ENCODE measurements at places on chromosomes 3 and 15.

GRCh38 chr3:151985787-151986430 lies 112.5 kb downstream of the SUCNR1 start:
- no peak for DNase-seq

DNA sequence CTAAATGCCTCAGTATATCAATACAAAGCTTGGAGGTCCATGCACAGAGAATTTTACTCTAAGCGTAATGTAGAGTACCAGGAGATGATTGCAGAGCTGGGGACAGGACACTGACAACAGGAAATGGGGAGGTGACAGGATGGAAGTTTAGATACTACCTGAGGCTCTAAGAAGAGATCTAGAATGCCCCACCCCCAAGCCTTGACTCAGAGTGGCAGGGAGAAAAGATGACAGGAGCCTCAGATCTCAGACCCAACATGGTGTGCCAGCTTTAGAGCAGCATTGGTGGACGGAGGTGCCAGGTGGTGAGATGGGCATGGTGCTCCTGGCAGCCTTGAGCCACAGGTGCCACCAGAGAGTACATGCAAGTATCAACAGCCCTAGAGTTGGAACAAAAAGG lies 62.5 kb downstream of the LYZL4 start:
- DNase-seq: no peak

- no peak for DNase-seq
Measured at GRCh38 chr15:79099692-79100091, 9.1 kb upstream of the RASGRF1 start.

DNA sequence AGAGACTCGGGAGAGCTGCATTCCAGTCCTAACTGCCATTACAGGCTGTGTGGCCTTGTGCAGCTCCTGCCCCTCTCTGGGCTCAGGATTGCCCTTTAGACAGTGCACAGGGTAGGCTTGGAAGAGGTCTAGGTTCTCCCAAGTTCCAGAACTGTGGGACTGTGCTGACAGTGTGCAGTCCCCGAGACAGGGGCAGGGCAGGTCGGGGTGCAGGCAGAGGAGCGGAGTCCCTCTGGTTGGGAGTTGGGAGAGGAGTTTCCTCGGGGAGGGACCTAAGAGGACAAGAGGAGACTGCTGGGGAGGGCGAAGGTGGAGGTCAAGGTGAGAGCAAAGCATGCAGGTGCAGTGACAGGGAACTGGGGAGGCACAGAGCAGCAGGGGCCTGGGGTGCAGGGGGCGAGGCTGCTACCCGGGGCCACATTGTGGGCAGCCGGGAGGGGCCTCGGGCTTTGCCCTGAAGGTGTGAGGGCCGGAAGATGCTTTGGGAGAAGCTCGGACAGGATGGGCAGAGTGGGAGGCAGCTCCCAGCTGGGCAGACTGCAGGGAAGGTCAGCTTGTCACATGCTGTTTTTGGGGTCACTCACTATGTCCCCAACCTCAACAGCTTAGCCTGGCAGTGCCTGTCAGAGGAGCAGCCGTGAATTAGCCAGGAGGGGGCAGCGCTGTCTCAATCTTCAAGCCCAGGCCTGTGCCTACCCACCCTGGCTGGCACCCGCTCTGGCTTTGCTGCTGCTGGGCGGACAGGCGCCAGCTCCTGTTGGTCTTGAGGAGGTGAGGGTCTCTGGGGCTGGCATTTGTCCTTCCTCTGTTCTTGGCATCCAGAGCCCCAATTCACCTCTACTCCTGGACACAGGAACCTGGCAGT lies 15.4 kb upstream of the CSPG4 start:
- DNase-seq: peak; percentile 69

DNA sequence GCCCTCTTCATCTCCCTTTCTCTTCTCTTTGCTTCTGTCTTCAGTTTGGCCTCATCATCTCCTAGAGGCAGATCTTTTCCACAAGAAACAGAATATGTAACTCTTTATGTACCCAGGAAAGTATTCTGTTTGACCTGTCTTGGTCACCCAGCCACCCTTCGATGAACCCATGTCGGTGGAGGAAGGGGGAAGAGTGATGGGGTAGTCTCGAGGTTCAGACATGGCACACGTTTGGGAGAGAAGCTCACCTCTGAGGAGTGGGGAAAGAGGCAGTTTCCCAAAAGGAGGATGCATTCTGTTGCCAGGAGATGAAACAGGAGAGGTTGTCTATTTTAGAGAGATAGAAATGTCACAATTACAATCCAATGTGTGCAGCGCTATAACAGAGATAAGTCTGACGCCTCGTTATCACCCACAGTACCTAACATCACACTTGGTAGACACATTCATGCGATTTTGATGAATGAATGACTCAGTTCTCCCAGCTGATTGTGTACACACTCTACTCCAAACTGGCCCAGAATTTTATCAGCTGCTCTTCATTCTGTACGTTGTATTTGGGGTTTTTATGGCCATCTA lies 722 bp upstream of the CCDC50 start:
- DNase-seq: no peak

DNA sequence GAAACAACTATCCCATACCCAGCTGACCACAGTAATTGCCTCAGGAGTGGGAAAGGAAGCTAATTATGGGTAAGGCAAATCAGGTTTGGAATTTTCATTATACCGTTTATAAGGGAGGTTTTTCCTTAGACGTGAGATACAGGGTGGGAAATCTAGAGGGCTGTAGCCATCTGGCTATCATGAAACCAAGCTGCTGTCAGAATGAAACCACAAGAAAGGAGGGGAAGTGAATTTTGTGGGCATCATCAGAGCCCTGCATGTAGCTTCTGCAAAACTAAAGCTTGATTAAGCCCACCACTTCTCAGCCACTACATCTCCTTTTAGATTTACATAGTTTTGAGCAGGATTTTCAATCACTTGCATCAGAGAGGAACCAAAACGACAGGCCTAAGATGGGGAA lies 893.5 kb downstream of the TUSC7 start:
- DNase-seq: peak; percentile 24

DNA sequence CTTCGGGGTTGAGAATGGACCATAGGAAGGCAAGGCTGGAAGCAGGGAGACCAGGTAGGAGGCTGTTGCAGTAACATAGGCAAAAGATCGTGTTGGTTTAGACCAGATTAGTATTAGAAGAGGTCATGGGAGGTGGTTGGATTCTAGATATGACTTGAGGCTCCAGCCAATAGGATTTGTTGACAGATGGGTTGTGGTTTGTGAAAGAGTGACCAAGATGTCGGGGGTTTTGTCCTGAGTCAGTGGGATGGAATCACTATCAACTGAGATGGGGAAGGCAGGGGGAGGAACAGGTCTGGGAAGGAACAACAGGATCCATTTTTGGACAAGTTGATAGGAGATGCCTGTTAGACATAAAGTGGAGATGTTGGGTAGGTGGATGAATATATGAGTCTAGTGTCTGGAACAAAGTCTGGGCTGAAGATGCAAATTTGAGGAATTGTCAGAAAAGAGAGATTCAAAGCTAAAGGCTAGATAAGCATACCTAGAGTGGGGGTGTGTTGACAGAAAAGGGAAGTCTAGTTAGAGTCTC lies 95.5 kb upstream of the NPHP3 start:
- no peak for DNase-seq

- DNase-seq: no peak
Measured at GRCh38 chr3:30848087-30848779, 46.2 kb downstream of the GADL1 start.

GRCh38 chr3:1787094-1787493 lies 311.6 kb upstream of the CNTN4 start:
- DNase-seq: no peak

GRCh38 chr15:65213241-65213640 lies 2.0 kb upstream of the CILP start:
- no peak for DNase-seq

GRCh38 chr15:70354346-70354905 lies 256.7 kb upstream of the TLE3 start:
- DNase-seq: no peak
